Stomach (tissue), 19 donors: ENCODE measurements at places on chromosomes 2 and 18. TPM values are rescaled to one million over a fixed set of nuclear protein-coding genes. Genes with fewer than 3 reads are reported as not detected.

The TRIM54 gene
- 0.25 TPM for polyA plus RNA-seq

The RGPD8 gene
- polyA plus RNA-seq: 0.88 TPM

The NEB gene
- polyA plus RNA-seq: 4.0 TPM

The ADD2 gene
- polyA plus RNA-seq: not detected

The TUBB8B gene
- 0.78 TPM for polyA plus RNA-seq

The PARD6G gene
- 2.2 TPM for polyA plus RNA-seq

The MALL gene
- 2.7 TPM for polyA plus RNA-seq

The MATN3 gene
- polyA plus RNA-seq: 0.87 TPM

The SPRED2 gene
- 10.1 TPM for polyA plus RNA-seq

The FAHD2B gene
- polyA plus RNA-seq: 19.2 TPM

The UGT1A10 gene
- polyA plus RNA-seq: 2.5 TPM

The IL18RAP gene
- 1.7 TPM for polyA plus RNA-seq

The ASTL gene
- not detected for polyA plus RNA-seq
